ENCODE measurements at places on chromosomes 5 and 9.

DNA sequence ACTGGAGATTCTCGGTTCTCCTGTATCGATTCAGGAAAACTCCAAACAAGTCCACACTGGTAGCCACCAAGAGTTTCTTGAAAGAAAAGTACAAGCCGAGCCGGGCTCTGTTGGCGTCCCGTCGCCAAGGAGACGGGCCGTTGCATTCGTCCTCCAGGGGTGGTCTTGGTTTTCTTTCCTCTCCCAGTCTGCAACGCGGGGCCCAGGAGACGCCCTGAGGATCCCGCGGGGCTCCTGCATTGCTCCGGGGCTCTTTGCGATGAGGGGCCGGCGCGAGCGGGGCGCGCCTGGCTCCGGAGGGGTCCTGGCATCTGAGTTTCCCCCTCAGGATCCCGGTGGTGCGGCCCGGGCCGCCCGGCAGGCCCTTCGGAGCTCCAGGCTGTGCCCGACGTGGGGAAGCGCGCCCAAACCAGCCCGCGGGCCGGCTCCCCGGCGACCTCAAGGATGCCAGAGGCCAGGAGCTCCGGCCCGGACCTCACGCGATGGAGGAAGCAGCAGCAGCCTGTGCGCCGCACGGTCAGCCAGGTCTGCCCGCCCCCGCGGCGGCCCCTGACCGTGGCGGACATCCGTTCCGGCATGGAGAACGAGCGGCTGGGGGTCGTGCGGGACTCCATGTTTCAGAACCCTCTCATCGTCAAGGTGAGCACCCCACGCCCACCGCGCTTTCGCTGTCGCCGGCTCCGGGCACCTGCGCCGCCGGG is at the start of gene CFAP77:
Gene CFAP77, plus strand, starts transcription at position 384 of the 701 bp plus-strand sequence. Its CDS starts 61 bp downstream, at position 445.
- no peak within 1 kb of the TSS for H3K27ac ChIP-seq
- H3K27me3 ChIP-seq: peaks cover 8% of the 10 kb centered on the region
- H3K36me3 ChIP-seq: no peaks in the 10 kb centered on the region
- DNase-seq: no peak
- H3K4me3 ChIP-seq: peak within 1 kb of the TSS; percentile 73
- peaks cover 27% of the 10 kb centered on the region for H3K4me1 ChIP-seq

- no peak overlapping the region for H3K4me3 ChIP-seq
- no peaks in the 10 kb centered on the region for H3K36me3 ChIP-seq
- no peak for DNase-seq
- H3K27me3 ChIP-seq: no peaks in the 10 kb centered on the region
- H3K27ac ChIP-seq: peak overlapping the region; percentile 31
- peaks cover 32% of the 10 kb centered on the region for H3K4me1 ChIP-seq
These were observed 294.1 kb downstream of the ARHGAP26 start for GRCh38 chr5:143064218-143064641.

DNA sequence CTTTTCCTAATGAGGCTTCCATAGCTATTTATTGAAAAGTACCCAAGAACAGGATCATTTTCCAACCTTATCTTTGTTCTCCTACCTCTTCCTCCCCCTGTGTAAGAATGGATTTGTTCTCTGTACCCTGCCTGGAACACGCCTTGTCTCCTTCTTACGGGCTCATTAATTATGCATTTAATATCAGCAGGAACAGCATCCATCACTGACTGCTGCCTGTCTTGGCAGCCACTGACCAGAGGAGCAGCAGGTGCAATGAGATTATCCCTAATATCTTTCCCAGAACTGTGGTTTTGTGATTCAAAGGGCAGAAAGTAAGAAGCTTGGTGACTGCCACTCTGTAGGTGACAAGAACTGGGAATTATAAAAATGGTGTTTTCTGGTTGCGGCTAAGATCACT is 19.3 kb upstream of the INSYN2B start:
- no peak overlapping the region for H3K27ac ChIP-seq
- H3K27me3 ChIP-seq: no peaks in the 10 kb centered on the region
- no peaks in the 10 kb centered on the region for H3K36me3 ChIP-seq
- no peak overlapping the region for H3K4me3 ChIP-seq
- no peak for DNase-seq

DNA sequence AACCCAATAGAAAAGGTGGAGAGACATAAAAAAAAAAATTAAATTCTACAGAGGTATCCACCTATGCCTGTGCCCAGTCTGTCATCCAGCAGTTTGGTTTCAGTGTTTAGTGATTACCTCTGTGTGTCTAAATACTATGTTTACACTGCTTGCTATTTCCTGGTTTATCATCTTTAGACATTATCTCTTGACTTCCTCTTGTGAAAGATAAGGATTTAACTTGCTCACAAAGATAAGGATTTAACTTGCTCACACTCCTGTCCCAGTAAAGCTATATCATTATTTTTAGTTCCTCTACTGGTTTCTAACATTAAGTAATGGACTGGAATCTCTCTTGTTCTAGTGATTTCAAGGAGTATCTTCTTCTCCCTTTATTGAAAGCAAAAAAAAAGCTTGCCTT is 53.9 kb upstream of the ZFR start:
- no peak for DNase-seq
- H3K27me3 ChIP-seq: no peaks in the 10 kb centered on the region
- no peak overlapping the region for H3K27ac ChIP-seq
- H3K4me3 ChIP-seq: no peak overlapping the region
- no peaks in the 10 kb centered on the region for H3K36me3 ChIP-seq

- H3K4me1 ChIP-seq: peaks cover 49% of the 10 kb centered on the region
- peak overlapping the region; percentile 100 for H3K27ac ChIP-seq
- peak overlapping the region; percentile 82 for H3K4me3 ChIP-seq
These were observed 860 bp upstream of the MARCHF6 start for GRCh38 chr5:10352430-10353240.

DNA sequence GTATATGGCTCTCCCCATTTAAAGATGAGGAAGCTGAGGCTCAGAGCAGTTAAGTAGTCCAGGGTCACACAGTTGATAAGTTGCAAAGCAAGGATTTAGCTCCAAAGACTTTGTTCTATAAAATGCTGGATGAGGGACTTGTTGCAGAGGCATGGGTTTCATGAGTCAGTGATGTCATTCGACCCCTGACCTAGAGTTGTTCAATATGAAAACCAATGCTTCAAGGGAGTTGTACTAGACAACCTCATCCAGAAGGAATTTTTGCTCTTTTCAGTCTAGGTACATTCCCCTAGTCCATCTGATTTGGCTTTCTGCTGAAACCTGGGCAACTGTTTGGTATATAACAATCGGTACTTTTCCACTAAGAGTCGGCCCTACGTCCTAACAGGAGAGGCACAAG is 550.4 kb downstream of the EBF1 start:
- no peaks in the 10 kb centered on the region for H3K27me3 ChIP-seq
- no peak overlapping the region for H3K27ac ChIP-seq
- DNase-seq: no peak
- H3K4me3 ChIP-seq: no peak overlapping the region
- H3K36me3 ChIP-seq: no peaks in the 10 kb centered on the region
- no peaks in the 10 kb centered on the region for H3K4me1 ChIP-seq

- no peak overlapping the region for H3K4me3 ChIP-seq
- H3K36me3 ChIP-seq: no peaks in the 10 kb centered on the region
- H3K4me1 ChIP-seq: no peaks in the 10 kb centered on the region
These were observed 60.1 kb downstream of the PRKACG start for GRCh38 chr9:68953771-68954170.

DNA sequence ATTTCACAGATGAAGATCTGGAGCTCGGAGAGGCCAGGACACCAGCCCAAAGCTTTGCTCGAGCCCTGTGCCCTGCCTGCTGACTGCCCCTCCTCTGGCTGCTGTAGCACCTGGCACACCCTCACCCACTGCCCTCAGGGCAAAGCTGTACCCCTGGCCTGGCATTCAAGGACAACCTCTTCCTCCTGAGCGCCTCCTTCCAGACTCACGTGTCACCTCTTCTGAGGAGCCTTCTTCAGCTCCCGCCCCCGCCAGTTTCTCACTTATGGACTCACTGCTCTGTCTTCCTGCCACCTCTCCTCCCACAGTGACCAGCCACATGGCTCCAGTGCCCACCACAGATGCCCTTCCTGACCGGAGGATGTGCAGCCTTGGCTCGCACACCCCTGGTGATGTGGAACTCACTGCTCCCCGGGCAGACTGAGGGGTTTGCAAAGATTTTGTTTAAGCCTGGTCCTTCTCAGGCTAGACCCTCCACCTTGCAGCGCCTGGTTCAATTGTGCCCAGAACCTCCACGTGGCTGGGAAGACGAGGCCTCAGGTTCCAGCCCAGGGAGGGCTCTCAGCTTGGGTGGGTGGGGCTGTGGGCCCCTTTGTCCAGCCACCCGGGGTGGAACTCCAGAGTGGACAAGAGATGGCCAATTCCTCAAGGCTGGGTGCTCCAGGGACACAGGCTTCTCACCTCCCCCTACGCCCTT is 46.6 kb upstream of the PHYKPL start:
- no peak overlapping the region for H3K27ac ChIP-seq
- H3K4me3 ChIP-seq: no peak overlapping the region
- no peak for DNase-seq
- H3K4me1 ChIP-seq: peaks cover 7% of the 10 kb centered on the region
- no peaks in the 10 kb centered on the region for H3K36me3 ChIP-seq

- H3K4me1 ChIP-seq: peaks cover 11% of the 10 kb centered on the region
- H3K4me3 ChIP-seq: no peak overlapping the region
- H3K27ac ChIP-seq: no peak overlapping the region
- H3K27me3 ChIP-seq: no peaks in the 10 kb centered on the region
- DNase-seq: no peak
These were observed 41.6 kb downstream of the CDK5RAP2 start for GRCh38 chr9:120538339-120538738.

DNA sequence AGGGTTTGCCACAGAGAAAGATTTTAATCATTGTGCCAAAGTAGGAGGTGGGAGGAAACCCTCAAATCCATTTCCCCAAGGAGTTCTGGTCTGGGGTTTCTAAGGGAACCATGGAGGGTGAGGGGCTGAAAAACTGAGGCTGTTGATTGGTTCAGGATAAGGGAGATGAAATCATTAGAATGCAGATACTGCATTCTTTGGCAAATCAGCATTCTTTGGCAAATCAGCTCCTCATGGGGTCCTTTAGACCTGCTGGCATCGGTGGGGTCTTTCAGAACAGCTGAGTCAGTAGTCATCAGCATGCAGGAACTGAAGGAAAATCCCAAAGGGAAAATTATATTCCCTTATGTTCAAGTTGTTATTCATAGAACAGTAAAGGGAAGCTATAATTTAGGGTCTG is 585.5 kb downstream of the ISL1 start:
- H3K27me3 ChIP-seq: no peaks in the 10 kb centered on the region
- H3K36me3 ChIP-seq: no peaks in the 10 kb centered on the region
- DNase-seq: no peak
- no peaks in the 10 kb centered on the region for H3K4me1 ChIP-seq
- no peak overlapping the region for H3K4me3 ChIP-seq

GRCh38 chr5:129857116-129857515 is 47.1 kb upstream of the CHSY3 start:
- H3K4me1 ChIP-seq: no peaks in the 10 kb centered on the region
- H3K27ac ChIP-seq: no peak overlapping the region
- H3K36me3 ChIP-seq: no peaks in the 10 kb centered on the region
- DNase-seq: no peak
- H3K27me3 ChIP-seq: no peaks in the 10 kb centered on the region
- no peak overlapping the region for H3K4me3 ChIP-seq

- H3K4me3 ChIP-seq: no peak overlapping the region
- no peak for DNase-seq
- no peak overlapping the region for H3K27ac ChIP-seq
- no peaks in the 10 kb centered on the region for H3K27me3 ChIP-seq
- H3K4me1 ChIP-seq: no peaks in the 10 kb centered on the region
These were observed 145.7 kb upstream of the SMIM23 start for GRCh38 chr5:171639966-171640365.

DNA sequence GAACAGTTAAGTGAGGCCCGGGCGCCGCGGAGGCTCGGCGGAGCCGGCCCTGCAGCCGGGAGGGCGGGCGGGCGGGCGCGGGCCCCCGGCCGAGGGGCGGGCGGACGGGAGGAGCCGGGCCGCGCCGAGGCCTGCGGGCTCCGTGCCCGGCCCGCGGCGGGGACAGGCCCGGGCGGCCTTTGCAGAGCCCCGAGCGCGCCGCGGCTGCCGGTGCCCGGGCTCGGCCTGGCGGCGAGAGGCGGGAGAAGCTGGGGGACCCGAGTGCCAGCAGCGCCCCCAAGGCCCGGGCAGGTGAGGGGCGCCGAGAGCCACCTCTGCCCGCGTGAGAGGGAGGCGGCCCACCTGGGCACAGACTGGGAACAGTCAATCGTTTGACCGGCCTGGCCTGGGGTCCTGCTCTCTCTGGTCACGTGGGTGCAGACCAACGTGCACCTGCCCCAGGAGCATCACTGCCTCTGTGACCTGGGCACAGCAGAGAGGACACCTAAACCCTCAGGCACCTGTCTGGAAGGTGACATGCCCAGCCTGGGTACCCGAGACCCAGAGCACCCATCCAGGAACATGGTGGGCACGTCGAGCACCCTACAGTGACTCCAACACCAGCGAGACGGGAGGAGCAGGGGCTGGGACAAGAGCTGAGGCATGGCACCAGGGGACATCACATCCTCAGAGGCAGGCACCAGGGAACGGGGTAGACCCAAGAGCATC is 531 bp downstream of the MVB12B start:
- H3K4me3 ChIP-seq: peak overlapping the region; percentile 53
- peak overlapping the region; percentile 90 for H3K27ac ChIP-seq
- H3K4me1 ChIP-seq: peaks cover 6% of the 10 kb centered on the region
- no peak for DNase-seq
- no peaks in the 10 kb centered on the region for H3K36me3 ChIP-seq

- DNase-seq: no peak
- peaks cover 10% of the 10 kb centered on the region for H3K36me3 ChIP-seq
- H3K27me3 ChIP-seq: no peaks in the 10 kb centered on the region
- no peak overlapping the region for H3K27ac ChIP-seq
- no peak overlapping the region for H3K4me3 ChIP-seq
These were observed 47.9 kb upstream of the NCS1 start for GRCh38 chr9:130124085-130124860.

DNA sequence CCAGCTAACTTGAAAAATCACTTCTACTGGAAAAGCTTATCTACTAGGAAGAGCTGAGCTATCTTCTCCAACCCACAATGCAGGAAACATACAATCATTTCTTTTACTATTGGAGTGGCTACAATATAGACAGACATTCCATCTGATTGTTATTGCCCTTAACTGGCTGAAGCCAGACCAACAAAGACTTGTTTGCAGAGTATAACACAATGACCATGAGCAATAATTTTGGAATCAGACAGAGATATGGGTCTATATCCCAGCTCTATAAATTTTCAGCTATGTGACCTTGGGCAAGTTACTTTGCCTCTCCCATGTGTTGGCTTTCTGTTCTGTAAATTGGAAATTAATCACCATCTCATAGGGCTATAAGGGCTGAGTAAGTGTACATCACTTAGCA is 244.7 kb upstream of the SLC30A5 start:
- no peaks in the 10 kb centered on the region for H3K4me1 ChIP-seq
- no peak for DNase-seq
- H3K4me3 ChIP-seq: no peak overlapping the region
- H3K36me3 ChIP-seq: no peaks in the 10 kb centered on the region

GRCh38 chr5:79487251-79487650 is 26.7 kb downstream of the HOMER1 start:
- DNase-seq: no peak
- H3K27me3 ChIP-seq: no peaks in the 10 kb centered on the region
- no peak overlapping the region for H3K27ac ChIP-seq
- H3K4me1 ChIP-seq: no peaks in the 10 kb centered on the region
- H3K36me3 ChIP-seq: no peaks in the 10 kb centered on the region
- H3K4me3 ChIP-seq: no peak overlapping the region

- H3K27me3 ChIP-seq: no peaks in the 10 kb centered on the region
- no peaks in the 10 kb centered on the region for H3K4me1 ChIP-seq
- no peak overlapping the region for H3K27ac ChIP-seq
- no peaks in the 10 kb centered on the region for H3K36me3 ChIP-seq
- no peak for DNase-seq
These were observed 80.8 kb downstream of the FAM81B start for GRCh38 chr5:95471942-95472341.

GRCh38 chr5:6376974-6377520 is 1.3 kb downstream of the MED10 start:
- peak overlapping the region; percentile 100 for H3K4me3 ChIP-seq
- H3K27ac ChIP-seq: peak overlapping the region; percentile 95
- H3K4me1 ChIP-seq: peaks cover 28% of the 10 kb centered on the region

Data from esophagus squamous epithelium (tissue), 5 donors.